GM12878 (cell line): ENCODE measurements at places on chromosomes 4 and X. TPM values are rescaled to one million over a fixed set of nuclear protein-coding genes. Genes with fewer than 3 reads are reported as not detected.

DNA sequence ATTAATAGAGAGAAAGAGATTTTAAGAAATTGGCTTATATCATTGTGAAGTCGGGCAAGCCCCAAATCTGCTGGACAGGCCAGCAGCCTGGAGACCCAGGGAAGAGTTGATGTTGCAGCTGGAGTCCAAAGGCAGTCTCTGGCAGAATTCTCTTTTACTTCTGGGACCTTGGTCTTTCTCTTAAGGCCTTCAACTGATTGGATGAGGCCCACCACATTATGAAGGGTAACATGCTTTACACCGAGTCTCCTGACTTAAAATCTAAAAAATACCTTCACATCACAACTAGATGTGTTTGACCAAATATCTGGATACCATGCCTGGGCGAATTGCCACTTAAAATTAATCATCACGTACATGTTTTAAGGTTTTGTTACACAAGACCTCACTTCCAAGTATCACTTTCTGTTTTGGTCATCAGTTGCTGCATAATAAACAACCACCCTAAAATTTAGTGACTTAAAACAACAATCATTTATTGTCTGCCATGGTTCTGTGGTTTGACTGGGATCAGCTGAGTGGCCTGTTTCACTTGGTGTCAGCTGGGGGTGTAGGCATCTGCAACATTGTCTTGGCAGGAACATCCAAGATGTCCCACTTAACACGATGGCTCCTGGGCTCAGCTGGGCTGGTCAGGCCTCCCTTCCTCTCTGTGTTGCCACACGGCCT, 3.4 kb downstream of the CD38 start:
- H3K27me3 ChIP-seq = no peaks in the 10 kb centered on the region
- DNase-seq = peak; percentile 68
- no peaks in the 10 kb centered on the region for H3K36me3 ChIP-seq
- no peak overlapping the region for H3K27ac ChIP-seq
- peaks cover 53% of the 10 kb centered on the region for H3K4me1 ChIP-seq

ANTXR2 gene
- 7.7 and 8.9 TPM in 2 replicates for total RNA-seq

GRCh38 chrX:12721042-12721441, 70.2 kb upstream of the PRPS2 start:
- no peaks in the 10 kb centered on the region; the same call in 1 of the 2 replicates for H3K27me3 ChIP-seq
- no peak overlapping the region for H3K4me3 ChIP-seq
- H3K36me3 ChIP-seq = no peaks in the 10 kb centered on the region
- H3K4me1 ChIP-seq = no peaks in the 10 kb centered on the region
- no peak overlapping the region for H3K27ac ChIP-seq

CCDC110 gene
- total RNA-seq = 1.3 and 1.5 TPM in 2 replicates

- peak overlapping the region; percentile 2; the same call in 1 of the 2 replicates for H3K4me3 ChIP-seq
- no peaks in the 10 kb centered on the region for H3K4me1 ChIP-seq
- H3K27me3 ChIP-seq = no peaks in the 10 kb centered on the region
- H3K36me3 ChIP-seq = no peaks in the 10 kb centered on the region
- peak overlapping the region; percentile 55 for H3K27ac ChIP-seq
Observed at GRCh38 chr4:59553063-59553720, 1646.9 kb upstream of the ADGRL3 start.

FATE1 gene
- not detected in 2 replicates for total RNA-seq

- H3K4me1 ChIP-seq = no peaks in the 10 kb centered on the region
- H3K27ac ChIP-seq = no peak overlapping the region
- DNase-seq = no peak
- no peaks in the 10 kb centered on the region for H3K27me3 ChIP-seq
- no peaks in the 10 kb centered on the region for H3K36me3 ChIP-seq
Observed at GRCh38 chr4:165678236-165678935, 194.7 kb upstream of the TLL1 start.

GRCh38 chr4:74794382-74795010, at the start of gene BTC:
BTC (minus strand) TSS chr4:74794523; CDS start chr4:74794325, 198 bp downstream.
- no peaks in the 10 kb centered on the region for H3K4me1 ChIP-seq
- H3K36me3 ChIP-seq = no peaks in the 10 kb centered on the region
- no peak within 1 kb of the TSS for H3K4me3 ChIP-seq
- no peak within 1 kb of the TSS for H3K27ac ChIP-seq

FAM53A gene
- 0.77 and 0.87 TPM in 2 replicates for total RNA-seq
